Neural progenitor cell (in vitro differentiated cells): ENCODE measurements at places on chromosomes 4 and X.

- no peak for DNase-seq
Measured at GRCh38 chrX:58051346-58051745, 141.1 kb upstream of the ZXDA start.

GRCh38 chrX:55006827-55007621 is 6.9 kb downstream of the APEX2 start:
- no peak for DNase-seq

DNA sequence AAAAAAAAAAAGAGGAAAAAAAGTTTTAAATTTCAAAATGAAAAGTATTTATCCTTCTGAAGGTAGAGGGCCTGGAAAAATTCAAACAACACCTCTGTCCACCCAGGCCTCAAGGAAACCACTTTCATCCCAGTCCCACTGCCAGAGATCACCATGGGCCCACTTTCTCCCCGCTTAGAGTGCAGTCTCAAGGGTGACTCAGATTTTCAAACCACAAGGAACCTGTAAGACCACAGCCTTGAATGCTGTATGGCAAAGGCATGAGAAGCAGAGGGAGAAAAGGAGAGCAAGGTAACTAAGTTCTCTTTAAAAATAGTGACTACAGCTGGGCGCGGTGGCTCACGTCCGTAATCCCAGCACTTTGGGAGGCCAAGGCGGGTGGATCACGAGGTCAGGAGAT is 87.9 kb upstream of the PACRGL start:
- no peak for DNase-seq

DNA sequence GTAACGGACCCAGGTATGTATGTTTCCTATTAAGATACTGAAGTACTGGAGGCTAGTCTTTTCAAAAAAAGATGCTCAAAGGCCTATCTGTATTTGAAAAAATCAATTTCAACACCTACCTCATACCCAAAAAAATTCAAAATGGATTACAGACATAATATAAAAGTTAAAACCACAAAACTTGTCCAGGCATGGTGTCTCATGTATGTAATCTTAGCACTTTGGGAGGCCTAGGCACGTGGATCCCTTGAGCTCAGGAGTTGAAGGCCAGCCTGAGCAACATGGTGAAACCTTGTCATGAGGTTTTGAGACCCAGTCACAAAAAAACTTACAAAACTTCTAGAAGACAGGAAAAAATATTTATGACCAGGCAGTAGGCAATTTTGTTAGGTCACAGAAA is 16.7 kb downstream of the RBMX start:
- no peak for DNase-seq

DNA sequence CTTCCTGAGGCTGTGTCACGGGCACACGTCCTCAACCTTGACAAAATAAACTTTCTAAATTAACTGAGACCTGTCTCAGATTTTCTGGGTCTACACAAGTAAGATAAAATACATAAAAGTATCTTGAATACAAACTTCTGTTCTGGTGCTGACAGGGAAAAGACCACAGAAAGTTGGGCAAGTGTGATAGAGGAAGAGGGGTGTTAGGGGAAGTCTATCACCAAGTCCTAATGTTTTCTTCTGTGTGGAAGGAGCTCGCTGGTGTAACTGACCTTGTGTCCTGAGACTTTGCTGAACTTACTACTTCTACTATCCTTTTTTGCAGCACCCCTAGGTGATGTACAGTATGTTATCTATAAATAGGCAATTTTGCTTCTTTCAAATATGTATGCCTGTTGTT is 97.0 kb upstream of the STIM2 start:
- no peak for DNase-seq

- no peak for DNase-seq
Measured at GRCh38 chr4:183384983-183385382, 59.5 kb upstream of the CDKN2AIP start.

DNA sequence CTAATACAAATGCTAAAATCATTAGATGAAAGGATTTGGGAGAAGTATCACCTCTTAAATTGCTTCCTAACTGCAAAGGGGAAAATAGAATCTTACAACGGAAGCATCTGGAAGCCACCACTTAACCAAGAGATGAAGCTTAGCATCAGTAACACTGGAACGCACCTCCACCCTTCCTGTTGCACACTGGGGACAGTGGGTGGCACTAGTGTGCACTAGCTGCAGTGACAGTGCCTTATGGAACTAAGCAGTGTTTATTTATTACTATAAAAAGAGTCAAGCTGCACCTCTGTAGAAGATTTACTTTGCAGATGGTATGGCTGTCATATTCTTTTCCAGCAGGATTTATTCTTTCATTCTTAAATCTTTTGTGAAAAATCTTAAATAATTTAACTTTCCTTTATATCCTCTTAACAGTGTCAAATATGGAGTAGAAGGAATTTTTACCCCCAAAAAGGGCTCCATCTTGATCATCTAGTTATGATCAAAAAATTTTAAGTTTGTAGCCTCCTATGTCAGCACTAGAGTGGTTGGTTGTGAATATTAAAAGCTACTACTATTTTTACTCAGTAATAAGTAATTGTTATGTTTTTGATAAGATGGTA is 76.7 kb downstream of the SCD5 start:
- peak; percentile 19 for DNase-seq

- DNase-seq = peak; percentile 78
Measured at GRCh38 chrX:125205133-125205917, 114.3 kb upstream of the TEX13C start.

DNA sequence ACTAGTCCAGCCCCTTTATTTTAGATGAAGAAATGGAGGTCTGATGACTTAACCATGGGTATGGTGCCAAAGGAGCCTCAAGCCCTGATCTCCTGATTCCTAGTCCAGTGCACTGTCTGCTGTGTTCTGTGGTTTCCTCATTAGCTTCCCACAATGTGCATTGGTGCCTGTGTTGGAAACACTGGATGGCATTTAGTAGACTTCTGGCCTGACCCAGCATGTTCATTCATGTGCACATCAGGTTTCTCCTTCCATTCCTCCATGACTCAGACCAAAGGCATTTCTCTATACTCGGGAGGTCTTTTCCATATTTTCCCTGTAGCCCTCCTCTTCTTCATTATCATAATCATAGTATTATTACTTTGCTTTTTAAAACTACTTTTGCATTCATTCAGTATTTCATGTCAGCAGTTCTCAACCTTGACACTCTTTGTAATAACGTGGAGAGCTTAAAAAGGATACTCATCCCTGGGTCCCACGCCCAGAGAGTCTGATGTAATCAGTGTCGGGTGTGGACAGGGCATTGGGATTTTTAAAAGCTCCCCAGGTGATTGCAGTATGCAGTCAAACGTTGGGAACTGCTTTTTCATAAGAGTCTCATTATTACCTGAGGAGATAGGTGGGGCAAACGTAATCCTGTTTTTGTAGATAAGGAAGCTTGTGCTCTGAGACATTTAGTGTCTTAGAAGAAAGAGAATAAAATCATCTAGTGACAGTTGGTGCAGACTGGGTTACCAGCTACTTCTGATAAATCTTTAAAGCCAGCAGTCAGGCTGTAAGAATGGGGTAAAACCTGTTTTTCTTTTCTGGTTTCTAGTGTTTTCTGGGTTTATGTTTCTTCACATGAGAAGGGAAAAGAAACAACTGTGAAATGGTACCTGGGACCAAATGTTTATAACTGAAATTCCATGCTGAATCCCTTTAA is 40.9 kb upstream of the XK start:
- DNase-seq = no peak

DNA sequence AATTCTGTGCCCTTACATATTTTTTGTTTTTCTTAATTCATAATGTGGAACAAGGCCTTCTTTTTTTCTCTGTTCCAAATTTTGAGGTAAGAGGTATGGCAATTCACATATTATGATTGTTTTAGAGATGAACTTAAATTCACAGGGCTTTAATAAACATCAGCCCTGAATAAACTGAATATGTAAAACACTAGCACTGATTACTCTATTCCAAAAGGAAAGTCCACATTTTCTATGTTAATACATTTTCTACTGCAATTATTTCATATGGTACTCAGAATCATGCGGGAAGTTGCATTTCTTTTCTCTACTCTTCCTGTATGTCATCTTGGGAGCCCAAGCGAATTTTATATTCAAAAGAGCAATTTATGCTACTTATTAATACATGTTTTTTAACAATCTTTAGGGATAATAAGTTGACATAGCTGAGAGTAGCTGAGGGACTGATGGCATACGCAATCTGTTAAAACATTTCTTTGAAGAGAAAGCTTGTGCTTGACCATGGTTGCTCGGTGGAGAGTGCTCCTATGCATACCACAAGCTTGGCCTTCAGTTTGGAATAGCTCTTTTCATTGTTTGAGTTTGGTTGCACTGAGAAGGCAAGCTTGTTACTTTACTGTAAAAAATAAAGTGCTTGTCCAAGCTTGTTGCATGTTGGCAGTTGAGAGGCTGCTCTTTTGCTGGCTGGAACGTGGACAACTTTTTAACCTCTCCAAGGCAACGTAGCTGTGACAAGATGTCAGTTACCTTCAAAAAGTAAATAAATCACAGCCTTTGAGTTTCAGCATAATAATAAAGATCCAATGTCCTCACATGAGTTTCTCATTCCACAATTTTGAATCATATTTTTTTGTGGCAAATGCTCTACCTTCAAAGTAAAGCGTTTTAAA is 196.3 kb upstream of the SPRY1 start:
- DNase-seq = no peak

GRCh38 chr4:26094911-26095310 is 180.9 kb downstream of the SMIM20 start:
- DNase-seq = no peak

DNA sequence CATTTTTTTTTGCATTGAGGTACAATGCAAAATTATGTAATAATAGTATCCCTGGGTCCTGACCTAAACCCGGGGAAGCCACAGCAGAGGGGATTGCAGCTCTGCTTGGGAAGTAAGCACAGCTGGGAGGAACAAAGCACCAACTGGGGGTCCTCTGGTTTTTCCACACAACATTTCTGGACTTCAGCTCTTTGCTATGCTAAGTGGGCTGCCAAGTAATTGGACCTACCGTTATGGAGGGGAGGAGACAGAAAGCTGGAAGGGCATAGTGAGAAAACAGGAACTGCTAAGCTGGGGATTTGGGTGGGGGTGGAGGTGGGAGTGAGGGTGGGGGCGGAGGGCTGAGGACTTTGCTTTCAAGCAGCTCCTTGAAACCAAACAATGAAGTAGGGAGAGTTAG is 183.3 kb downstream of the ZIC3 start:
- peak; percentile 56 for DNase-seq

GRCh38 chrX:153443476-153444332 is 2.2 kb downstream of the TREX2 start:
- DNase-seq = no peak

DNA sequence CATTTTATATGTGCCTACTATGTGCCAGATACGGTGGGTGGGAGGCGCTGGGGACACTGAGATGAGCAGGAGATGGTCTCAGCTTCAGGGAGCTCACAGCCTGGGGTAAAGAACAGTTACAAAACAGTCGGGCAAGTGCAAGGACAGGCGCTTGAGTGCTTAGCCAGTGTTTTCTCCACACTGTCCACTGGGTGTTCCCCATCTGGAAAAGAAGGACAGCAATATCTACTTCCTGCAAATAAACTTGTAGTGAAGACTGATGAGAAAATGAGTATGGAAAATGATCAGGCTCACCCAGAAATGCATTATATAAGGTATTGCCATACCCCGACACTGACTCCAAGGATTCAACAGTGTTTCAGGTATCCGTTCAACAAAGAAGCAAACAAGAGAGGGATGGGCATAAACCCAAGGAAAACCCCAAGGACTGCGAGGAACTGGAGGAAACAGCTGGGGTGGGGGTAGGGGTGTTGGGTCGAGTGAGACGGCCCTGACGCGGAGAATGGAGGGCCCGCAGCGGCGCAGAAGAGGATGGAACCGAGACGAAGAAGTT is 835 bp downstream of the TMEM185A start:
- DNase-seq = no peak

DNA sequence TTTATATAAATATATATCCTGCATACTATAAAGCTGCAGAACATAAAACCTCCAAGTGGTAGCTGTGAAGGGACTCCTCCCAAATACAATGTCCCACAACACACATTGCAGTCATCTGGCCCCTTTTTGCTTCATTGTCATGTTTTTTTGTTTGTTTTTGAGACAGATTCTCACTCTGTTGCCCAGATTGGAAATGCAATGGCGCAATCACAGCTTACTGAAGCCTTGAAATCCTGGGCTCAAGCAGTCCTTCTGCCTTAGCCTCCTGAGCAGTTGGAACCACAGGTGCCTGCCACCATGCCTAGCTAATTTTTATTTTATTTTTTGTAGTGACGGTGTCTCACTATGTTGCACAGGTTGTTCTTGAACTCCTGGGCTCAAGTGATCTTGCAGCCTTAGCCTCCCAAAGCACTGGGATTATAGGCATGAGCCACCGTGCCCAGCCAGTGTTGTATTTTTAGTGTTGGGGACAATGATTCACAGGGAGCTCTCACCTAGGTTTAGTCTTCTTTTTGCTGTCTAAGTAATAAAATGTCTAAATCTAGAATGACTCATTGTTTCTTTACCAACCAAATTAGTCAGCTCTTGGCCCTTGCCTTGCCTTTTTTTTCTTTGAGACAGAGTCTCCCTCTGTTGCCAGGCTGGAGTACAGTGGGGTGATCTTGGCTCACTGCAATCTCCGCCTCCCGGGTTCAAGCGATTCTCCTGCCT is 24.0 kb upstream of the XIAP start:
- DNase-seq = no peak

- no peak for DNase-seq
Measured at GRCh38 chrX:37314531-37314930, 34.6 kb upstream of the PRRG1 start.

DNA sequence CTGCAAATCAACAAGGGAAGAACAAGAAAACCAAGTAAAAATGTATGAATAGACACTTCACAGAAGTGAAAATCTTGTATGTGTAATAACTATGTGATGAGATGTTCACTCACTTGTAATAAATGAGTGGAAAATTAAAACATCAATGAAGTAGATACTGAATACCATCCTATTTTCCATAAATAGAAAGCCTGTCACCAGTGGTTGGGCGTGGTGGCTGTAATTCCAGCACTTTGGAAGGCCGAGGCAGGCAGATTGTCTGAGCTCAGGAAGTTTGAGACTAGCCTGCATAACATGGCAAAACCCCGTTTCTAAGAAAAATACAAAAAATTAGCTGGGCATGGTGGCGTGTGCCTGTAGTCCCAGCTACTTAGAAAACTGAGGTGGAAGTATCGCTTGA is 53.5 kb upstream of the SOD3 start:
- DNase-seq = no peak

- DNase-seq = no peak
Measured at GRCh38 chrX:13258052-13258444, 61.8 kb downstream of the ATXN3L start.

DNA sequence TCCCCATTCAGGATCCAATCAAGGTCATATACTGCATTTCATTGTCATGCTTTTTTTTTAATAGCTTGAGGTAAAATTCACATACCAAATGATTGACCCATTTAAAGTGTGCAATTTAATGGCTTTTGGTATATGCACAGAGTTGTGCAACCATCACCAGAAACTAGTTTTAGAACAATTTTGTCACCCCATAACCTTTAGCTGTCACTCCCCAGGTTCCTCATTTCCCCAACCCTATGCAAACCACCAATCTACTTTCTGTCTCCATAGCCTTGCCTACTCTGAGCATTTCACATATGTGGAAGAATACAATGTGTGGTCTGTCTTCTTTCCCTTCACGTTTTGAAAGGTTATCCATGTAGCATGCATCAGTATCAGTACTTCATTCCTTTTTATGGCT is 1.4 kb upstream of the SMAD1 start:
- no peak for DNase-seq

- DNase-seq = no peak
Measured at GRCh38 chr4:40134206-40134917, 62.5 kb upstream of the RHOH start.

GRCh38 chr4:142347241-142347640 is 498.9 kb downstream of the INPP4B start:
- no peak for DNase-seq

- DNase-seq = no peak
Measured at GRCh38 chrX:32533848-32534247, 677.5 kb downstream of the DMD start.
